ENCODE measurements at places on chromosomes 2 and 18.

DNA sequence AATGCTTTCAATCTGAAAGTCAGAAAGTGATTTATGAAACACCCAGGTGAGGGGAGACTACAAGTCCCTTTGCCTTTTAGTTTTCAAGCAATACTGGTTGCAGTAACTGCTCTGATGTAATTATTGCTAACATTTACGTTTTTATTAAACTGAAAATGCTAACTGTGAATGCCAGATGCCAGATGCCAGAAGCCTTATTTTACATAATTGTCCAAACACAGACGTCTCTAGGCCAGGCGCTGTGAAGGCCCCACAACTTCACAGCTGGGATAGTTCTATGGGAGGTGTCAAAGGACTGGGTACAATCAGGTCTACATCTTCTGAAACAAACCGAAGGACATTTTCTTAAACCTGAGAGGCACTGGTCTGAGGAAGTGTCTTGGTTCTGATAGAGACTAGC, 27.5 kb upstream of the MSGN1 start:
- DNase-seq, result no peak

- no peak for DNase-seq
These were observed 39.4 kb downstream of the HRH4 start for GRCh38 chr18:24499814-24500213.

DNA sequence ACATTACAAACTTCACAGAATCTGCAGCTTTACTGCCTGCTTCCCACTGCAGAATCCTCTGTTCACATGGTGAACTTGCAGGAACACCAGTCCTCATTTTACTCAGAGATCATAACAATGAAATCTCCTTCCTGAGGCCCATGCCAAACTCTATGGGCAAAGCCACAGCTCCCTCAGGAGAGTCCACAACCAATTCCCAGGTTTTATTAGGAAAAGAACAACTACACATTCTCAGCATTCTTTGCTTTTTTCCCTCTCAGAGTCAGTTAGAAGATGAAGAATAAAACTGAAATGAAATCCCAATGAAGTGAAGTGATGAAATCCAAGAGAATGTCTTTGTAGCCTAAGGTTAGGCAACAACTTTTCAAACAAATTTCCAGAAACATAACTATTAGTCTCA, 233.7 kb downstream of the DSEL start:
- no peak for DNase-seq

DNA sequence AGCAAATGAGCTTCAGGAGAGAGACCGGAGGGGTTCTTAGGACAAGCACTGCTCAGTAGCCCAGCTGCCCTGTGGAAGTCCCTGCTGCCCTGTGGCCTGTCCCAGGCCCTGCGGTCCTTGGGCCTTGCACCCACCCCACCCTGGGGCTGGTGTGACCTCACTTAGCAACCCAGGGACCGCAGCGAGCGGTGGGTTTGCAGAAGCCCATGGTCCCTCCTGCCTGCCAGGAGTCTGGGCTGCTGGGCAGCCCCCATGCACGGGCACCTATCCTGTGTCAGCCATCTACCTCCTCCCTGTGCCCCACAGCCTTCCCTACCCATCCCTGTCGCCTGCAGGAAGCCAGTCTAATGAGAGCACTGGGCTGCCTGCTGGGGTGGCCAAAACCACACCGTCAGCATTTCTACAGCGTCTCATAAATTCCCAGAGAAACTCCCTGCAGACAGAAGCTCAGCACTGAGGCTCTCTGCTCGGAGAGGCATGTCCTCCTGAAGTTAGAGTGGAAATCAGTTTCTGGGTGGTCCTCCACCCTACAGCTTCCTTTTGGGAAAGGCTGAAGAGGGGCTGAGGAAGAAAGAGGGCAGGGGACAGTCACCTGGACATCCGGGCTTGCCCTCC, 231.1 kb upstream of the HS6ST1 start:
- no peak for DNase-seq

DNA sequence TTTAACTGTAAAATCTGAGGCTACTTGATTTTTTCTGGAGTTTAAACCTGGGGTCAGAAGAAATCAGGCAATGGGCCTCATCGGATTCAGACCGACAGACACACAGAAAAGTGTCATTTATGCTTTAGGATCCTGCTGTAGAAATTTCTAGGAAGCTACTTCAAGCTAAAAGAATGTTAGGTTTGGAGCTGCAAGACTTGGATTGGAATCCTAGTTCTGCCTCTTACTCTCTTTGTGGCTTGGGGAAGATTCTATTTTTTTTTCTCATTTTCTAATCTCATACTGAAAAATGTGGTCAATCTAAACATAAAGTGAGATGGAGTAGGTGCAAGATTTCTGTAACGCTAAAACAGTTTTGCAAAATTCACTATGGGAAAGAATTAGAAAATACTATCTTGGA, 48.8 kb upstream of the KCNE4 start:
- DNase-seq, result no peak

DNA sequence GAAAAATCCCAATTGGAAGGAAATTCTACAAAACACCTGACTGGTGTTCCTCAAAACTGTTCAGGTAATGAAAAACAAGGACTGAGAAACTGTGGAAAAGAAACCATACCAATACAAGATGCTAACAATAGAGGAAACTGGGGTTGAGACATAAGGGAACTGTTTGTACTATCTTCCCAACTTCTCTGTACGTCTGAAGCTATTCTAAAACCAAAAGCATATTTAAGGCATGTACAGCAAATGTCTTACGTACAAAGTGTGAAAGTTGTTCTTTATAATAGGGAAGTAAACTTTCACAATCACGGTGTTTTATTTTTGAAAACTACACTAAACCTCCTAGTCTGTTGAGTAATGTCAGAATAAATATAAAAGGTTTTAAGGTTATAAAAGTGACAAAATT, 776.1 kb upstream of the RAB6C start:
- DNase-seq, result no peak

DNA sequence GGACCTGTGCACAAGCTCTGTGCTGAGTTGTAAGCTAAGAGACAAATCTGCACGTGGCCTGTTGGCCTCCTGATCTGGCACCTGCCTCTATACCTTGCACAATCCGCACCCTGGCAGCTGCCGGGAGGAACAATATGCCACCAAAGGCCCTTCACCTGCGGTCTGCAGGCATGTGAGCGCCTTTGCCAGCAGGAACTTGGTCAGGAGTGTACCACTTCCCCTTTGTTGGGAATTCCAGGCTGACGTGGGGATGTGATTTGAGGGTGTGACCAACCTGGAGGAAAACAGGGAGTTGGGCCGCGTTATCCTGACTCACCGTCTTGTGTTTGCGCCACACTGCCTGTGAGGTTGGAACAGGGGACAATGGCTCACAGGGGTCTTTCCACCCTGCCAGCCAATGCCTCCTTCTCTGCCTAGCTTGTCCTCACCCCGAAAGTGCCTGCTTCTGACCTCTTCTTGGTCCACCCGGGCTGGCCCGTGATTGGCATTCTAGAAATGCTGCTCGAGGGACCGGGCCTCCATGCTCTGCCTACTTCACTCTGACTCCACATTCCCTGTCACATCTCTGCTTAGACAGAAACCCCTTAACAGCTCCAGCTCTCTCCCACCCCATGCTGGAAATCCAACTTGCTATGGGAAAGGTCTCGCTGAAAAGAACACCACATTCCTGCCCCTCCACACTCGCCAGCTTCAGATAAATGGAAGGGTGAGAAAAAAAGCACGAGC, 67.1 kb upstream of the MAP4K4 start:
- no peak for DNase-seq

GRCh38 chr18:48819276-48819675, 131.5 kb downstream of the SMAD7 start:
- DNase-seq, result no peak

DNA sequence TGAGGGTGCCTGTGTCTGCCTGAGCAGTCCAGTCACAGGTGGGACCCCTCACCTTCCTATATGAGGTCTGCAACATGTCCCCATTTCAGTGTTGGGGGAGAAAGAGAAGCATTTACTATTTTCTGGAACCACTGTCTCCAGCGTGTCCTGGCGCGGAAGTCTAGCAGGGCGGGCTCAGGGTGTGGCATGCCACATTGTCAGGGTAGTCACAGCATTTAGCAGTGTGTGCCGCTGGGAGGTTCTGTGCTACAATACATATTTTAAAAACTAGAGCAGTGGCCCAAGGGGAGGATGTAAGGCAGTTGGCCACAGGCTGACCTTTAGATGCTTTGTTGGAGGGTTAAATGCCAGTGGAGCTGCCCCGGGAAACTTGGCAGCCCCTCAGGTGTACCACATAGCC, 12.5 kb downstream of the UBE2F start:
- DNase-seq, result no peak

- no peak for DNase-seq
These were observed 14.4 kb downstream of the GPR45 start for GRCh38 chr2:105255979-105256378.

DNA sequence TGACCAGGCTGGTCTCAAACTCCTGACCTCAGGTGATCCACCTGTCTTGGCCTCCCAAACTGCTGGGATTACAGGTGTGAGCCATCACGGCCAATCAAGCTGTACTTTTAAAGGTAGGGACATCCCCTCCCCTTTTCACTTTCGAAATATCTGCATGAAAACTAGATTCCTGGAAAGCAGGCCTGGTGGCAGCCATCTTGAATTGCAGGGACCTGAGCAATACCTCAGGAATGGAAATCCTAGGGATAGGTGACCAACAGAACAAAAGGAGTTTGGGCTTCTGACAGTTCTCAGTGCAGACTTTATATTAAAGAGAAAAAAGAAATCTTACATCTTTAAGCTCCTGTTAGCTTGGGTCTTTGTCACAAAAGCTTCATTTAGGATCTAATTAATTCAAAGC, 62.6 kb downstream of the KLF7 start:
- no peak for DNase-seq

GRCh38 chr2:239467956-239468490, 67.2 kb upstream of the HDAC4 start:
- no peak for DNase-seq

GRCh38 chr2:138212434-138212833, 248.2 kb downstream of the HNMT start:
- no peak for DNase-seq

GRCh38 chr2:235467588-235467987, 26.3 kb upstream of the AGAP1 start:
- no peak for DNase-seq

- no peak for DNase-seq
These were observed 107.1 kb downstream of the POLE4 start for GRCh38 chr2:75065402-75066008.

DNA sequence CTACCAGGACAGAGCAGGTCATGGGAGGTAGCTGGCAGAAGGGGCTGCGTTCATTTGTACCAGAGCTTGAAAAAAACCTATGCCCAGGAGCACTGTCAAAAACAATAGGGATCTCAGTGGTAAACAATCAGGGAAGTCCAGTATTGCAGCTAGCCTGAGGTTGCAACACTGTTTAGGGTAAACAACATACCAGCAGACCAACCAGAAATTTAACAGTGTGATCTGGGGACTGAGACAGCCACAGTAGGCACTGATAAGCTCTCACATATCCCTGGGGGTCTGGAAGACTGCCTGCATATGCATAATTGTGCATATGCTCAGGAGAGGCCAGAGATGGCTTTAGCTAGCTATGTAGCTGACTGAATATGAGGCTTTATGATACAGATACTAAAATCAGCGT, 12.0 kb upstream of the ZCCHC2 start:
- DNase-seq, result no peak

DNA sequence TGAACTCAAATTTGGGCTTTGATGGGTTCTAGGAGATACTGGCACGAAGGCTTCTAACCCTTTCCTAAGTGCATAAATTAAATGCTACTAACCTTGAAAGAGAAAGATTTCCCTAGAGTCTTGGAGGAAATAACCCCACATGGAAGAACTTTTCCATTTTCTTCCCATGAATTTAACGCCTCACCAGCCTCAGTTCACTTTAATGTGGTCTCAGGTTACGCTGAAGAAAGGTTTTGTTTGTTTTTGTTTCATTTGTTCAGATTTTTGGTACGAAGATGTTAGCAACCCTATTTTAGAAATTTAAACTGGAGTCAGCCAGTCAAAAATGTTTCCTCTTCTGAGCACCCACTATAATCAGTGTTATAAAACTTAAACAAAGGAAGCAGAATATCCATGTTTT, 30.7 kb downstream of the METTL4 start:
- no peak for DNase-seq

DNA sequence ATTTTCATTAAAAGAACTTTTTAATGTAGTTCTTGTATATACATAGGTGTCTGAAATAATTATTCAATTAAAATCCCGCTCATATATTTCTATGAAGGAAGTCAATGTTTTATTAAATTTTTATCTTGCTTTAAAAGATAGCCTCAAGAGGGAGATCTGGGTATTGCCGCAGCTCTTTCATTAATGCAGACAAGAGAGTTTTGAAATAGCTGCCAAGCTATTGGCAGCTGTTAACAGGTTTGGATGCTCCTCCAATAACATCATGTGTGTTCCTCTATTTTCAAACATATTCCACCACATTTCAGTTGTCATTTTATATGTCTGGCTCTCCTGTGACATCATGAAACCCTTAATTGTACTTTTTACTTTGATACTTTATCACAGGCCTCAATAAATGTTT, 12.9 kb upstream of the NT5C1B start:
- no peak for DNase-seq

GRCh38 chr2:239522002-239522739, 121.4 kb upstream of the HDAC4 start:
- no peak for DNase-seq

GRCh38 chr2:195117011-195117410, 540.0 kb upstream of the SLC39A10 start:
- DNase-seq, result no peak

GRCh38 chr2:204140246-204140645, 203.7 kb downstream of the ICOS start:
- no peak for DNase-seq

- no peak for DNase-seq
These were observed 33.9 kb downstream of the WIPF1 start for GRCh38 chr2:174563530-174564282.

- no peak for DNase-seq
These were observed 126.2 kb downstream of the PDE1A start for GRCh38 chr2:182300608-182301007.

DNA sequence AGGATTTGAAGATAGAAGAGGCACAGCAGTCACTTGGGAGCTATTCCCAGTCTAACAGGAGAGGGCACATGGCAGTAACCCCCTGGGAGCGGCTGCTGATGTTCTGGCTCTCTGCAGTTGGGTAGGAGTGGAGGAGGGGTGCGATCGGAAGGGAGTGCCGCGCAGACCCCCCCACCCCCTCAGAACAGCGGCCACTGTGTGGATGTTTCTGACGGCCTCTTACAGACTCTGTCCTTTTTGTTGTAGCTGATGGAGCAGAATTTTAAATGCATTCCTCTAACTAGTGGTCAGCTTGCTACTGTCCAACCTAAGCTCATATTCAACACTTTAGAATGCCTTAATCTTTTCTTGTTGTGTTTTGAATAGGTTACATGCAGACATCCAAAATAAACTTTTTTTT, 127.9 kb downstream of the AGAP1 start:
- no peak for DNase-seq

- no peak for DNase-seq
These were observed 186.8 kb upstream of the PGAP1 start for GRCh38 chr2:197113275-197113711.

GRCh38 chr2:181461056-181461997, 4.1 kb downstream of the ITGA4 start:
- no peak for DNase-seq

GRCh38 chr2:113124984-113125855, 2.2 kb upstream of the IL1RN start:
- DNase-seq, result no peak

- DNase-seq, result no peak
These were observed 31.7 kb downstream of the ACMSD start for GRCh38 chr2:134869946-134870736.

- no peak for DNase-seq
These were observed 381.1 kb downstream of the IRS1 start for GRCh38 chr2:226418521-226418920.

- no peak for DNase-seq
These were observed 227.7 kb downstream of the RPIA start for GRCh38 chr2:88919087-88919738.

GRCh38 chr2:207771421-207771820, 1.7 kb upstream of the FZD5 start:
- DNase-seq, result no peak

Data from stimulated activated CD8-positive, alpha-beta memory T cell treated with anti-CD3 and anti-CD28 coated beads, Interleukin-15, amount 100 ng/mL, for 24 hours (primary cell).